BE2C (cell line): ENCODE measurements at places on chromosomes 7 and 10.

DNA sequence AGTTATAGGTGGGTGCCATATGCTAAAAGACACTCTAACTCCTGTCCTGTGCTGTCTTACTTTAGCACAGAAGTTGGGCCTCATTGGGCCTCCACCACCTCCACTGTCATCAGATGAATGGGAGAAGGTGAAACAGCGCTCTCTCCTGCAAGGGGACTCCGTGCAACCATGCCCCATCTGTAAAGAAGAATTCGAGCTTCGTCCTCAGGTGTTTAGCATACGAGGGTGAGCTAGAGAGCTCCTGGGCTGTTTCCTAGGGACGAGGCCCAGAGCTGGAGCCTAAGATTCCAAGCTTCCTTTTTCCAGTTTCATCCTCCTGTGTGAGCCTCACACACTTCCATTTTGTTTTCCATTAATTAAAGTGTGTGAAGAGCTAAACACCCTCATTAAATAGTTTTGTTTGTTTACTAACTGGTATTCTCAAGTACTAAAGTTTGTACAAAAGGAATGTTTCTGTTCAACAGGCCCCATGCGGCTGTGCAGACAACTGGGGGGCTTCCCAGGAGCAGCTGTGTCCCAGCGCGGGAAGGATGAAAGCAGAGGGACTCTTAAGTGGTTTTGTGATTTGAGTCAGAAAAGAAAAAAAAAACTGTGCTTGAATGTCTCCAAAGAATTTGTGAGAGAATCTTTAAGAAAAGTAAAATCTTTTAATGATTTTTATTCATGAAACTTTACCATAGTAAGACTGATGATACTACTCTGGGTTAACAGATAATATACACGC is 14.1 kb downstream of the RNF32 start:
- DNase-seq, result no peak

- no peak for DNase-seq
Observed at GRCh38 chr7:46210467-46210866, 289.4 kb upstream of the IGFBP3 start.

DNA sequence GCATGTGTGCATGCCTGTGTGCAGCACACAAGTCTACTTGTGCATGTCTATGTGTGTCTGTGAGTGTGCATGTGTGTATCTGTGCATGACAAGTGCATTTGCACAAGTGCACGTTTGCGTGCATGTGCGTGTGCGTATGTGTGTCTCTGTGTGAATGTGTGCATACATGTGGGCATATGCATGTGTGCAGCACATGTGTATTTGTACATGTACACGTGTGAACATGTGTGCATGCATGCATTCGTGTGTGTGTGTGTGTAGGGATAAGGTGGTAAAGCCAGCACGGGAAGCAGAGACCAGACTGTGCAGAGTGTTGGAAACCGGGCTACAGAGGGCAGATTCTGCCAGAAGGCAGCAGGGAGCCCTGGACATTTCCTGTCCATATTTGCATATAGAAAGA is 35.9 kb upstream of the GNA12 start:
- DNase-seq, result no peak

DNA sequence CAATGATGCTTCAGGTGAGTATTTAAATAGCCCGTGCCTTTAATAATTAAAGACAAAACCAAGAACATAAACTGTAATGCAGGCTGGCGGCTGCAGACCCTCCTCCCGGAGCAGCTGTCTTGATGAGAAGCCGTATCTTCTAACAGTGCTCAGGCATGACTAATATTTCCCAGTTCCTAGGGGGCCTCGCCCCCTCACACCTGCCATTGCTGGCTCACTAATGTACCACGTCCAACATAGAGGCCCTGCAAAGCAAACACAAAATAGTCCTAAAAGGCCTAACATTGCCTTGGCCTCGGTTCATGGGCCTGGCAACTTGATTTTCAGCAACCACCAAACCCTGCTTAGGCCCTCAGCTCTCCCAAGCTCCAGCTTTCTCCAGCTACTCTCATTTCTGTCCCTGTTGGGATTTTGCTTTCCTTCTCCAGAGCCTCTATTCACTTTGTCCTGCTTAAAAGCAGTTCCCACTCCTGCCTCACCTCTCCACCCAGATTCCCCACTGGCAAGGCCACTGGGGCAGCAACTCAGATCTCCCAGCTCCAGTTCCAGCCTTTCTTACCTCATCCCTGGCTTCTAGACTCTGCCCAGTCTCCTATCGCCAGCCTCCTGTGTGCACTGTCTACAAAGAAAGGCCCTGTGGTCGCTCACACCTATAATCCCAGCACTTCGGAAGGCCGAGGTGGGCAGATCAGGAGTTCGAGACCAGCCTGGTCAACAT is 16.2 kb downstream of the SORBS1 start:
- DNase-seq, result no peak

DNA sequence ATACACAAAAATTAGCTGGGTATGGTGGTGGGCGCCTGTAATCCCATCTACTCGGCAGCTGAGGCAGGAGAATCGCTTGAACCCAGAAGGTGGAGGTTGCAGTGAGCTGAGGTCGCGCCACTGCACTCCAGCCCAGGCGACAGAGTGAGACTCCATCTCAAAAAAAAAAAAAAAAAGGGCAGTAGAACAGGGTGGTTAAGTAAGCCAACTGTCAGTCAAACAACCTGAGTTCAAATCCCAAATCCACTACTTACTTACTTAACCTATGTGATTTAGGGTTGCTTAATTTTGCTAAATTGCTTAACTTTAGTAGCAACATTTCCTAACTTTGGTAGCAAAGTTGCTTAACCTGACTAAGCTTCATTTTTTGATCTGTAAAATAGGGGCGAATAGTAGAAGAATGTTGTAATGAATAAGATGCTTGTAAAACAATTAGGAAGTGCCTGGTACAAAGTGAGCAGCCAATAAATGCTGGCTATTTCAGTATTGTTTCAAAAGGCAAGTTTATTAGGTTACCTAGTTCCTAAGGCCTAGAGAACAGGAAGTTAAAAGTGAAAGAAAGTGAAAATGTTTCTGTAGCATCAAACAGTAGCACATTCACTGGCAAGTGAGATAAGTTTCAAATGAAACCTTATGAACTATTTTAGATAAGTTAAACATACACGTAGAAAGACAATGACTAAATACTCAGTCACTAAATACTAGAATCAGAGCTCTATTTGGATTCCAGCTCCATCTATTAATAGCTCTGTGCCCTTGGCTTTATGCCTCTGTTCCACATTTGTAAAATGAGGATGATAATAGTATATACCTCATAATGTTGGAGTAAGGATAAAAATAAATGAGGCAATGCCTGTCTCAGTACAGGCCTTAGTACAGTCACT is 64.3 kb downstream of the HOXA1 start:
- DNase-seq, result no peak

GRCh38 chr7:42074076-42074475 is 162.9 kb downstream of the GLI3 start:
- DNase-seq, result no peak

GRCh38 chr7:23672033-23672432 is 8.0 kb upstream of the FAM221A start:
- DNase-seq, result no peak

GRCh38 chr7:47191876-47192291 is 390.0 kb downstream of the TNS3 start:
- DNase-seq, result no peak

DNA sequence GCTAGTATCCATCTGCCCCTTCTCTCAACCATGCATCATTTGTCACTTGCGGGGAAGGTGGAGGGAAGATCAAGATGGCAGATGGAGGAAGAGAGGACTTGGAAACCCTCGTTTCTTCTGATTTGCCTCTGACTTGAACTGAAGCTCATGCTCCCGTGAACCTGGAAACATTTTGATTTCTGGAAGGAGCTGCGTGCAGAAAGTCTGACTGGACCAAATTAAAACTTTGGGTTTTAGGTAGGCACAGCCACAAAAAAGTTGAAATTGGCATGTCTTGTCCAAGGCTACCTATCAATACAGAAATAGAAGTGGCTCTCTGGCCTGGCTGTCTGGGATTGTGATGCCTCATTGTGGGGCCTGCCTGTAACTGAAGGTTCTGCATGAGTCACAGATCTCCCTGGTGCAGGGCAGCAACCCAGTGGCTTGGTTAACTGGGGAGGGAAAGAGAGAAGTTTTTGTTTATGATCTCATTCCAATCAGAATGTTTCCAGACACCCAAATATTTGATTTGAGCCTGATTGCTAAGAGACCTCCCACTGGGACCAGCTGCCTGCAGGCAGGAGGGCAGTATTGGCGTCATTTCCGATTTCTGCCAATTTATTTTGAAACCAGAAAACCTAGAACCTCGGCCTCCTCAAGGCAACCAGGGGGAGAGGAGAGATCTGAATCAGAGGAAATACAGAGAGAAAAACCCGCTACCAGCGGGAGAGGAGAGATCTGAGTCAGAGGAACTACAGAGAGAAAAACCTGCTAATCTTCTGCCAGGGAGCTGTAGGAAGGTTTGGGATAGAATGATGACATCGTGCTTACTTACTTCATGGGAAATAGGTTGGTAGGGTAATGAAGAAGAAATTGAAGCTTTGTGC is 363.6 kb downstream of the ANKRD30A start:
- DNase-seq, result no peak

DNA sequence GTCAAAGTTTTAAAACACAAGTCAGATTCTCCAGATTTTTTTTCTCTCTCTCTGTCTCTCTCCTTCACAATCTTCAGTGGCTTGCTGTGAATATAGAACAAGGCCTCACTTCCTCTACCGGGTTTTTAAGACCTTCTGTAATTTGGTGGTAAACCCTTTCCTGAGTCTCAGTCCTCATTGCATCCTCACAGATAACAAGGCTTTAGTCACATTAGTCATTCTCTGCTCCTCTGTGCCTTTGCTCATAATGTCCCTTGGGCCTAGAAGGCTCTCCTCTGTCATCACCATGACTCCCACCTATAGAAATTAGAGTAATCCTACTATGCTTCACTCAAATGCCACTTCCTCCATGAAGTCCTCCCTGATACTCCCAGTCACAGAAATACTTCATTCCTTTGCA is 172.7 kb upstream of the HPS1 start:
- no peak for DNase-seq

DNA sequence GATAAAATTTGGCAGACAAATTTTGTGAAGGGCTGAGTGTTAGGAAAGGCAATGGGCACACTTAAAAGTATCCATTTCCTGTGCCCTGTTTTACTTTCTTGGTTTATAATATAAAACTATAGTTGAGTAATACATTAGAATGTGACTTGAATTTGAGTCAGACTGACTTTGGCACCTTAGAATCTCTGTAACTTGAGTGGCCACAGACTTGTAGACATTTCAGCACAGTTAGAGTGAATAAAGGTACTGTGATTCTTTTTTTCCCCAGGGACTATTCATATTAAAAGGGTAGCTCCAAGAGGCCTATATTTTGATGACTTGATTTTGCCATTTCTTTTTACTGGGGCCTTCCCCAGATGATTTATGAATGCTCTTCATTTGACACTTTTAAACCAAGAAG is 22.4 kb downstream of the GBF1 start:
- DNase-seq, result no peak

GRCh38 chr10:26780106-26780792 is 80.5 kb downstream of the ABI1 start:
- DNase-seq, result no peak

- DNase-seq, result no peak
Observed at GRCh38 chr7:129370812-129371211, 63.4 kb upstream of the STRIP2 start.

DNA sequence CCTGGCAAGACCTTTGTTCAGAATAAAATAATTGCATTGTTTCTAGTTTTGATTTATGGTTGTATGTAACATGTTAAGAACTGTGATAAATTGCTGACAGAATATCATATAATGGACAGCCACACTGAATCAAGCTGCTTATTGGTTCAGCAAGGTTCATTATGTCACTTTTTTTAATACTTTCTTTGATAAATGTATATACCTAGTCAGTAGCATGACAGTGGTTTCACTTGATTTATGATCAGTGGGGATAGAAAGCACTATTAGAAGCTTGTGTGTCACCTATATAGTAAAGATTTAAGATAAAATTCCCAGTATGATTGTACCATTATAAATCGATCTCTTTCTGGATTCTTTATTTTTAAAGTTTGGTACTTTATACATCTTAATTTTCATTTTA is 4.5 kb downstream of the BUB3 start:
- no peak for DNase-seq

GRCh38 chr7:34842782-34843181 is 184.8 kb downstream of the NPSR1 start:
- DNase-seq, result no peak

GRCh38 chr10:78657163-78657861 is 411.5 kb upstream of the ZMIZ1 start:
- peak; percentile 87 for DNase-seq

- DNase-seq, result no peak
Observed at GRCh38 chr7:32066441-32066840, 3.8 kb downstream of the PDE1C start.
